ENCODE measurements at places on chromosomes 6 and 20.

- DNase-seq, result no peak
Observed at GRCh38 chr20:58513580-58514285, 1.5 kb downstream of the APCDD1L start.

- DNase-seq, result no peak
Observed at GRCh38 chr20:38184101-38184500, 19.0 kb upstream of the TGM2 start.

GRCh38 chr6:21883595-21884328, 290.2 kb downstream of the SOX4 start:
- no peak for DNase-seq

DNA sequence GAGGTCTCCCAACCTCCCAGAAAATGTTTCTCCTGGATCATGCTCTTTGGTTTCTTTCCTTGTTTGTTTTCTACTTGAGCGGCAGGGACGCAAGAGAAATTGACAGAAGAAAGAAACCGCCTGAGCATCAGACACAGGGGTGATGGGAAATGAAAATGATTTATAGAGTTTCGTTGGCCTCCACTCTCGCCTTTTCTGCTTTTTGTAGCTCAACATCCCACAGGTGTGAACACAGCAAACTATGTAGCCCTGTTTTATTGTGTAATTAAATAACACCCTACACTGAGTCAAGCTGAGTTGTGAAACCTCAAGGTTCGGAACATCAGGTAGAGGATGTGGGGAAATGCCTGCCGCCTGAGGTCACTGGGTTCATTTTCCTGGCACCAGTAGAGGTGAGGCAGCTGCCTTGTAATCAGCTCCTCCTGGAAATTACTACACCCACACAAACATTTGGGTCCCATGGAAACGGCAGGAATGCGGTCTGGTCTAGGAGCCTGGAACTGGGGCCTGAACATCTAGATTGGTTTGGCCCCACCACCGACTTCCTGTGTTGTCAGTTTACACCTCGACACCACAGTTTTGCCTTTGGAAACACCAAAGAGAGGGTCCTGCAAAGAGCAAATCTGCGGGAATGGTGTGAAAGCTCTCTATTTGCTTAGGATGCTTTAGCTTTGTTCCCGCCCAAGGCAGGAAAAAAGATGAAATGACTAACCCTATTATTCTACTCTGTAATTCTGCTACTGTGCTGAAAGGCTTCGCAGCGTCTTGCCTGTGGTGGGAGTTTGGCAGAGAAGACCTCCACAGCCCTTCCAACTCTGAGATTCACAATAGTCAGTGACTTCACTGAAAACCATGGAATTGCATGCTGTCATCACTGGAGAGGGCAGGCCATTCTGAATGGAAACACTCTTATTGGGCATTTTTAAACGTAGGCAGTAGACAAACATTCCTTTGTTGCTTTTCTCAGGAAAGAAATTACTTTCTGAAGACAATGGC, 53.0 kb downstream of the ADAT2 start:
- no peak for DNase-seq

GRCh38 chr6:72626126-72626525, 4.3 kb downstream of the KCNQ5 start:
- no peak for DNase-seq

DNA sequence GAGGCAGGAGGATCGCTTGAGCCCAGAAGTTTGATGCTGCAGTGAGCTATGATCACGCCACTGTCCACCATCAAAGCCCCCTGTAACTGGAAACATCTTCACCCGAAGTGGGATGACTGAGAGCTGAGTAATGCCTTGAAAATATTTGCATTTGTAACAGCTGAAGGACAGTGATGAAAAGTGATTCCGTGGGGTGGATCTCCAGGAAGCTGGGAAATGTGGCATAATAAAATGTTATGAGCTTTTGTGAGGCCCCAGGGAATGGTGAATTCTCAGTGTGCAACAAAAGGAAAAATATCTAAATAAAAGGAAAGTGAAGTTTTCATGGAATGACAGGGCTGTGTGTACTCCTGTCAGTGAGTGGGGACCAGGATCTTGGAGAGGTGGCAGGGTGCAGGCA, 92.0 kb downstream of the JAG1 start:
- no peak for DNase-seq

- DNase-seq, result no peak
Observed at GRCh38 chr6:54698974-54699373, 147.6 kb upstream of the FAM83B start.

GRCh38 chr6:215335-216034, 76.8 kb upstream of the DUSP22 start:
- no peak for DNase-seq

GRCh38 chr6:136174510-136174909, 75.6 kb downstream of the MTFR2 start:
- no peak for DNase-seq

DNA sequence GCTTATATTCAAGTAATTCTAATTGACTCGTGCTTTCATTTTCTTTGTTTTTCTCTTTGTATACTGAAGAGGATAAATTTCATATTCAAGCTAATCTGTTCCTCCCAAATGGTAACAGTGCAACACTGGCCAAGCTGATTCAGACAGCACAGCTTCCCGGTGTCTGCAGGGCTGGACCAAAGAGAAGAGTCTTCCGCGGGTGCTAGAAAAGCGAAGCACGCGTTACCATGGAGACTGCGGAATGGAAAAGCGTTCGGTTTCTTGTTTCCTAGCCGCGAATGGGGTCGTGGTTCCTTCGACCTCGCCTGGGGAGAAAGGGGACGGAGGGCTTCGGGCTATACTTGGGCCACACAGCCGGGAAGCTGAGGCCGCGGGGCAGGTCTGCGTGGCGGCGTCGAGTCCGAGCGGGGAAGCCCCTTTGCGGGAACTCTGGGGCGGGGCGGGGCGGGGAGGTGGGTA, 6.2 kb upstream of the ZNF311 start:
- DNase-seq, result peak; percentile 43

GRCh38 chr6:144007478-144008119, 460 bp downstream of the PLAGL1 start:
- DNase-seq, result no peak

DNA sequence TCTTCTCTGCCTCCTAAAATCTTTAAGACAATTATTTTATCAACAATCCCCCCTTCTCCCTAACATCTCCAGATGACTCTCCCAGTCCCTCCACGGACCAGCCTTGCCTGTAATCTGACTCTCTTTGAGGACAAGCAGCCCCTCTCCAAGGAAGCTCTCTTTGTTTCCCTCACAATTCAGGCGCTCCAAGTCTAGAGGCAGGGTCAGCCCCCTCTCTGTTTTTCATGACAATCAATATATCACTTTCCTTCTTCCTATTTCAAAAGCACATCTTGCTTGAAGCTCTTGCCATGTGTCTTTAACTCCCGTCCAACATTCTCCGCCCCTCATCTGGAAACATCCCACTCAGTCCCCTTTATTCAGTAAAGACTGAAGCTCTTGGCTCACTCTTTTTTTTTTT, 393.4 kb upstream of the SULF2 start:
- DNase-seq, result no peak

GRCh38 chr6:125752773-125753172, 3.3 kb downstream of the HEY2 start:
- DNase-seq, result no peak

GRCh38 chr6:70657706-70658105, 10.0 kb upstream of the SMAP1 start:
- DNase-seq, result no peak

GRCh38 chr6:125968493-125968892, 11.9 kb downstream of the HINT3 start:
- no peak for DNase-seq

DNA sequence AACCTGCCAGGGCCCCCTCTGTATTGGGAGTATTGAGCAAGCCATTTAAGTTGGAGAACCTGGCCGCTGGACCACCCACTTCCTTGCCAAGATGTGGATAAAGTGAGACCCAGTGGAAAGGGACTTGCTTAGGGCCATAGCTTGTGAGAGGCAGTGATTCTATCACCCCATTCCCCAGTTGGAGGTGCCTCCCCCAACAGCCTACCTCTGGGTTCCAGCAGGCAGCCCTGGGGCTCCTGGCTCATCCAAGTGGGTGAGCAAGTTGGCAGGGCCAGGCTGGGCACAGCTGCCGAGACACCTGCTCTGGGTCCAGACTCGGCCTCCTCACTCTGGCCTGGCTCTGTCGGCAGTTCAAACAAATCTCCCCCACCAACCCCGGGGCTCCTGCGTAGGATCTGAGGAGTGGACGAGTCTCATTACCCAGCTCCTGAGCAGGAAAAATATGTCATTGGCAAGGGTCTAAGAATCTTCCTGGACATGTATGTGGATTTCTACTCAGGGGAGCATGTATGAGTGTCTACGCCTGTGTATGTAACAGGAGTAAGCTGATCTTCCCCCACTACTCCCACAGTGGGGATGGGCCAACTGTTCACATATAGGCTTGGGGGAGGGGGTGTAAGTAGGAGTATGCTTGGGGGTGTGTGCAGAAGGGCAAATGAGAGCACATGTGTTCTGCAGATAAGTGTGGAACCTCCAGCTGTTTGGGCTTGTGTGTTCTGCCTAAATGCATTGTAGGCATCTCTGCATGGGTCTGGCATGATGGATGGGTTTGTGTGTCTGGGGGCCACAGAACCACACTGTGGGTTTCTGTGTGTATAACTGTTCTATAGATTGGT, 1.9 kb downstream of the ID1 start:
- no peak for DNase-seq

GRCh38 chr20:48957053-48957481, 35.6 kb downstream of the ARFGEF2 start:
- no peak for DNase-seq

DNA sequence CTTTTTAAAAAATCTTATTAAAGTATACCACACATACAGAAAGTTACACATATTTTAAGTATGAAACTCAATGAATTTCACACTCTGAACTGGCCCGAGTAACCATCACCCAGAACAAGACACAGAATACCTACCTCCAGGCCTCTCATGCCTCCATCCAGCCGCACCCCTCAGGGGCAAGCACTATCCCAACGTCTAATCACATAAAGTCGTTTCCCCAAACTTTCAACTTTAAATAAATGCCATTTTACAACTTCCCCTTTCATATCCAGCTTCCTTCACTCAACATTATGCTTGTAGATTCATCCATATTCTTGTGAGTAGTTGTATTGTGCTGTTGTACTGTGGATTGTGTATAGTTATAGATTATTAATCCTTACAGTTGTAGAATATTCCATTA, 539.1 kb downstream of the CD83 start:
- DNase-seq, result no peak

DNA sequence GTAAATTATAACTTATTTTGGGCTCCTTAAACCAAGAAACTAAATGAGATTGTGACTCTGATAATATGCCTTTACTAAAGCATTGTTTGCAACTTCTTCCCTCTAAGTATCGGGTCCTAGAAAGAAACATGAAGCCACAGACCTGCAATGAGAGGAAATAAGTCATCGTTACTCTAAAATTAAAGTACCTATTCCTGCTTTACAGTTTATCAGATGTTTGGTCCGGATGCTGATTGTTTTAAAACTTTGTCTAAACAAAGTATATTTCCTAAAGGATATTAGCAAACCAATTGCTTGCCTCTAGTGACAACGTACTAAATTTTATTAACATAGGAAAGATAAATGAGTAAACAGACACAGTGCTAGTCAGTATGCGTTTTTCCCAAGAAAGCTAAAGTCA, 216.8 kb downstream of the GJA1 start:
- DNase-seq, result no peak

DNA sequence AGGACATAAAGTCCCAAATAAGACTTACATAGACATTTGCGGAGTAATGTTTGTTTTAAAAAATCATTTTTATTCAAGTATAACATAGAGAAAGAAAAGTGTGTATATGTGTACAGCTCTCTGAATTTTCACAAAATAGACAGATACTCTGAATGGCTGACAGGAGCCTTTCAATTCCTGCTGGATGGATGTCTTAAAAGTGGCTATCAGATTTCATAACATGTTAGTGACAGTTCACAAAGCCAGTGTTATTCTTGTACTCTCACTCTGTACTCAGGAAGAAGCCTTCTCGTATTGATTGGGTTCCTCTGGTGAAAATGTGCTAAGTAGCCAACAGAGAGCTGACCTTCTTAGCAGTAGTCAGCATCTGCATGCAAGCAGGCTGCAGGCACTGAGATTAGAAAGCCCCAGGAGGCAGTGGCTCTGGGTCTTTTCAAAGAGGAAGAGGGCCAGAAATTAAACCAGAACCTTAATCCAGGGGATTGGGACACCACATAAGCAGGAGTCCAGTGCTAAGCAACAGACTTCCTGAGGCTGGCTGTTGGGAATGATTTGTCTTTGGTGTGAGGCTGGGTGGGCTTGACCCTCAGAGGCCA, 19.7 kb downstream of the SLC17A4 start:
- no peak for DNase-seq

GRCh38 chr20:53215166-53215565, 243.0 kb downstream of the TSHZ2 start:
- peak; percentile 72 for DNase-seq

GRCh38 chr20:8019998-8020247, 362 bp upstream of the TMX4 start:
- DNase-seq, result no peak

DNA sequence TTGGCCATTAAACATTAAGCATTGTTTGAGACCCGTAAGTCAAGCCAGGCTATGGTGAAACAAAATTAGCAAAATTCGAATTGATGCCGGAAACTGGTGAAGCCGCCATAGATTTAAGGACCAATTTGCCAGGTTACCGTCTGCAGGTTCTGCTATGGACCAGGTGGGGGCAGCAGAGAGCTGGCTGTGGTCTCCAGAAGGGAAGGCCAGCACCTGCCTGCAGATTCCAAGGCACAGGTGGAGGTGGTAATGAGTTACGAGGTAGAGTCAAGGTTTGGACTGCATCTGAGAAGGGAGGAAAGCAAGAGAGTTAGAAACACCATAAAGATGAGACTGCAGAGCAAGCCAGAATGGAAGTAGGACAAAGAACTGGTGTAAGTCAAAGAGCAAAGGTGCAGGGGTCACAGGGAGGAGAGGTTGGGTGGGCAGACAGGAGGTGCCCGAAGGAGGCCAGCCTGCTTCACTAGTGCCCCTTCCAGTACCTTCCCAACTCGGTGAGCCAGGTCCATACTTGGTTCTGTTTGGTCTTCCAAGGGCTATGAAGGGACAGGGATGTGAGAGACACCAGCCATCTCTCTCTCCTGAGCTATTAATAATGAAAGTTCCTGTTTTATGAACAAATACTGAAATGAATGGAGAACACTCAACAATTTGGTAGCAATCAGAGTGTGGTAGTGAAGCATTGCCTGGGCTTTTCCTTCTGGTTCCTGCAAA, 131.6 kb upstream of the ESR1 start:
- DNase-seq, result peak; percentile 17

GRCh38 chr6:143901885-143902750, 37.8 kb downstream of the ZC2HC1B start:
- DNase-seq, result no peak

GRCh38 chr6:16204653-16205376, 33.6 kb upstream of the GMPR start:
- no peak for DNase-seq

- no peak for DNase-seq
Observed at GRCh38 chr20:11917663-11918062, at the start of gene BTBD3. BTBD3 (plus strand) TSS chr20:11917893; CDS start chr20:11918276, 383 bp downstream.

GRCh38 chr6:138206862-138207261, 11.4 kb downstream of the PBOV1 start:
- DNase-seq, result no peak

DNA sequence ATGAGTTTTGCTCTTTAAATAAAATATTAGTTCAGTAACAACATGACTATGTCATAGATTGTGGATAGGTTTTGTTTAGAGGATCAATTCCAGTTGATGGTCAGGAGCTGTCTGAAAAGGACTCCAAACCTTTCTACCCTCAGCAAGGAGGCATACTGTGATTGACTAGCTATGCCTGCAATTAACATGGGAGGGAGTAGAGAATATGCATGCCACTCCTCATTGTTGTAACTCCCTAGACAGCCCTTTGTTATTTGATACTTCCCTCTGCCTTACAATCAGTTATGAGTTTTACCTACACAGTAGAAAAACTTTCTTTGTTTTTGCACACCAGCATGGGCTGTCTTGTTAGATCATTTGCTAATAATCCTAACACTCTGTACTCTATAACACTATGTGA, 1418.5 kb downstream of the KHDRBS2 start:
- DNase-seq, result no peak

All from T-helper 1 cell (primary cell).